Activated effector memory CD4-positive, alpha-beta T cell treated with Interleukin-2 at 50 U/mL for 16 hours (primary cell): ENCODE measurements at places on chromosomes 7 and 10.
A peak's percentile ranks its signal among the peaks of the same experiment; 100 is the strongest.

GRCh38 chr10:71270301-71271220 lies 48.5 kb upstream of the SLC29A3 start:
- no peak for DNase-seq

DNA sequence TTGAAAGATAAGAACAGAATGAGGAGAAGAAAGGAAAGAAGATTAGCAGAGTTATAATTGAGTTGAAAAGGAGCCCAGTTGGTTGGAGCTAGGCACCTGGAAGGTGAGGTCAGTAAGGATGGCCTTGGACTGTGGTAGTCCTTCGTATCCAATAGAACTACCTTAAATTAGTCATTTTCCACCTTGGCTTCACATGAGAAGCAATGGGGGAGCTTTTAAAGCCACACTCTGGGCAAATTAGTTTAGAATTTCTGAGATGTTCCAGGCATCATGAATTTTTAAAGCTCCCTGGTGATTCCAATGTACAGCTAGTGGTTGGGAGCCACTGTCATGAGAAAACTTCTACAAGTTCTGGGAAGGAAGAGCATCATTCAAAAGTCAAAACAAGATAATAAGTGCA lies 27.3 kb upstream of the CYP3A5 start:
- no peak for DNase-seq

- no peak for DNase-seq
These were observed 3.5 kb downstream of the UNCX start for GRCh38 chr7:1236132-1236661.

DNA sequence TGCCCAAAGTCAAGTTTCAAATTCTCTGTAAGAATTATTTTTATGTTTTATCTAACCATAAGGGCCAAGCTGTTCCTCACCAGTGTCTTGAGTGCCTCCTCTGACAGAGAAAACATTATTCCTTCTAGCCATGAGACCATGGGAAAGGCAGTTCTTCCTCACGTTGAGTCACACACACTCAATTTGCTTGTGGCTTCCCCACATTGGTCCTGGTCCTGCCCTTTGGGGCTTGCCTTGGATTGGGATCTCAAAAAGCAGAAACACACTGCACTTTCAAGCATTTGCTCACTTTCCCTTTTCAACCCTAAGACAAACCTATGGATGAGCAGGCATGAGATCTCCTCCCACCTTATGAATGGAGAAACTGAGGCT lies 248.3 kb upstream of the IGFBP3 start:
- DNase-seq: no peak

- no peak for DNase-seq
These were observed 121.2 kb downstream of the SLC25A13 start for GRCh38 chr7:96200740-96201139.

- no peak for DNase-seq
These were observed 56.2 kb upstream of the NPY start for GRCh38 chr7:24227603-24228359.

- DNase-seq: no peak
These were observed 33.7 kb downstream of the RAB11FIP2 start for GRCh38 chr10:118012952-118013525.

- DNase-seq: no peak
These were observed 1.5 kb downstream of the AKR1C2 start for GRCh38 chr10:5002013-5002727.

GRCh38 chr7:2760098-2760889 lies 72.3 kb downstream of the AMZ1 start:
- DNase-seq: no peak

GRCh38 chr10:80211786-80212185 lies 6.4 kb upstream of the ANXA11 start:
- DNase-seq: no peak

- DNase-seq: no peak
These were observed 664 bp downstream of the CPA1 start for GRCh38 chr7:130380861-130381455.

- no peak for DNase-seq
These were observed 13.3 kb downstream of the PARP12 start for GRCh38 chr7:140049339-140050024.

- DNase-seq: peak; percentile 46
These were observed 21.3 kb upstream of the KCNK18 start for GRCh38 chr10:117175901-117176534.

GRCh38 chr10:26733750-26734568 lies 36.5 kb downstream of the PDSS1 start:
- no peak for DNase-seq

- DNase-seq: no peak
These were observed 103.1 kb upstream of the PARD3 start for GRCh38 chr10:34918060-34918775.

GRCh38 chr10:89458291-89458690 lies 43.9 kb downstream of the IFIT5 start:
- no peak for DNase-seq

DNA sequence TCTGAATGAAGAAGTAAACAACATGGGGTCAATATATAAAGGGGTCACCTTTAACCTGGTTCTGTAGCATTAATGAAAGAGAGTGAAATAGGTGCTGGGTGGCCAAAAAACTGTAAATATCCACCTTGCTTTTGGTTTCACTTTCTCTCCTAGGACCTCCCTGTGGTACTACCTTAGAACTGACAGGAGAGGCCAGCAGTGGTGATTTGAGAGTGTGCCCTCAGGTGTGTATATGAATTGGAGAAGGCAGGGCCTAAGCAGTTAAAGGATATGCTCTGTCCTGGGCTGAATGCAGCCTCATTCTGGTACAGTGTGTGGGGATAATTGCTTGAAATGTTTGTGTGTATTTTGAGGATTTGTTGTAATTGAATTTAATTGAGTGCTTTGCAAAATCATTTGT lies 62.0 kb downstream of the BBS9 start:
- DNase-seq: no peak

DNA sequence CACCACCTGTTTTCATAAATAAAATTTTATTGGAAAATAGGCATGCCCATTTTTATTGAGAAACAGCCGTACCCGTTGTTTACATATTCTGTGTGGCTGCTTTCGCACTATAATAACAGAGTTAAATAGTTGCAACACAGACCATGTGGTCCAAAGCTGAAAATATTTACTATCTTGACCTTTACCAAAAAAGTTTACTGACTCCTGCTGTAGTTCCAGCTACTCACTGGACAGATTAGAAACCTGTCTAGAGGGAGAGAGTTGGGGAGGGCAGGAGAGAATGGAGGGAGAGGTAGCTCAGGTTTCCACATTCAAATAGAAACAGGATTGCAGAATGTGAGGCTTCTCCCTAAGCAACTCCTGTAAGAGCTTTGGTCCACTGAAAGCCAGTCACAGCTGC lies 55.1 kb upstream of the GLCCI1 start:
- no peak for DNase-seq

GRCh38 chr10:114767101-114767985 lies 54.2 kb upstream of the FHIP2A start:
- DNase-seq: no peak

DNA sequence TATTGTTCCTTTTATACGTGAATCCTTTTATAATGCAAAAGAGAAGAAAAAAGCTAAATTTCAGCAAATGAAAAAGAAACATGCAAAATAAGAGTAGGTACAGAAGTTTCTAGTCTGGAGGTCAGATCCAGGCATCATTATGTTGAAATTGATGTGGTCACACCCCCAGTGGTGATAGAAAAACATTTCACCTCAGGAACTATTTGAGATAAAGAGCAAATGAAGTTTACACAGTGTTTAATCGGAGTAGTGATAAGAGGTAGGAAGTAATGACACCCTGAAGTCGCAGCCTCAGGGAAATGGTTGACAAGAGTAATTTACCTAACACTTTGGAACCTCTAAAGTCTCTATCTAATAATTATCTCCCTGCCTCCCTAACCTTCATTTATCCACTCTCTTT lies 536.0 kb upstream of the STEAP1 start:
- no peak for DNase-seq
